T-helper 2 cell (primary cell): ENCODE measurements at places on chromosomes 7 and 10.

- no peak for DNase-seq
Measured at GRCh38 chr10:89306434-89307268, 4.8 kb downstream of the IFIT2 start.

- no peak for DNase-seq
Measured at GRCh38 chr10:33331379-33331694, 3.1 kb downstream of the NRP1 start.

DNA sequence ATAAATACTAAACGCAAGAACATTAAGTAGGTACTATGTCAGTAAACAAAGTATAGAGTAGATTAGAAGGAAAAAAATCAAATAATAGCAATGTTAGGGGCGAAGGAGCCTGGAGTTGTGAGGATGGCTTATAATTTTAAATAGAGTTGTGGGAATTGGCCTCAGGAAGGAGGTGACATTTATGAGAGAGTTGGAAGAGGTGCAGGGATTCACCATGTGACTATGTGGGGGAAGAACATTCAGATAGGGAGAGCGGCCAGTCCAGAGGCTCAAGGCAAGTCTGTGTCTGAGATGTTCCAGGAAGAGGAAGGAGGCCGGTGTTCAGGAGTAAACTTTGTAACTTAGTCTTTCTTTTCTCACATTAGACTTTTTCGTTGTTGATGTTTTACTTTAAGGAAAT lies 778.6 kb upstream of the C7orf33 start:
- DNase-seq: no peak

DNA sequence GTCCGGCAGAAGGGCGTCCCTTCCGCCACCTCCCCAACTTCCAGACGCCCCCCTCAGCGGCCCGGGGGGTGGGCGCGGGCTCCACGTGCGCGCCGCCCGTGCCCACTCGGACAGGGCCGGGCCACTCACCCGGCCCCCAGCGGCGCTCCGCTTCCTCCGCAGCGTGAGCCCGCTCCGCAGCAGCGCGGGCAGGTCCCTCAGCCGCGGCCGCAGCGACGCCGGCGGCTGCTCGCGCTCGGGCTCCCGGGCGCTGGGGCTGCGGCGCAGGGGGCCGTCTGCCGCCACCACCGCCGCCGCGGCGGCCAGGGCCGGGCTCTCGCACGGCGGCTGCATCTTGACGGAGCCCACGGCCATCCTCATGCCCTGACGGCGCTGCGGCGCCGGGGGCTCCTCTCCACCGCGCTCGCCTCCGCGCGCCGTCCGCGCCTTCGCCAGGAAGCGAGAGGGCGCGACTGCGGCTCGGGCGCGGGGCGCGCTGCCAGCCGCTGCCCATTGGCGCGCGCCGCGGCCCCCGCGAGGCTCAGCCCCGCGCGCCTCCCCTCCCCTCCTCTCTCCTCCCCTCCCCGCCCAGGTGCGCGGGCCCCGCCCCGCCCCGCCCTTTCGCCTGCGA lies at the start of gene RAPGEF5:
Gene RAPGEF5 (minus strand): TSS at position 454 of the 610 bp plus-strand sequence. CDS start 94 bp downstream, at position 360.
- no peak for DNase-seq

DNA sequence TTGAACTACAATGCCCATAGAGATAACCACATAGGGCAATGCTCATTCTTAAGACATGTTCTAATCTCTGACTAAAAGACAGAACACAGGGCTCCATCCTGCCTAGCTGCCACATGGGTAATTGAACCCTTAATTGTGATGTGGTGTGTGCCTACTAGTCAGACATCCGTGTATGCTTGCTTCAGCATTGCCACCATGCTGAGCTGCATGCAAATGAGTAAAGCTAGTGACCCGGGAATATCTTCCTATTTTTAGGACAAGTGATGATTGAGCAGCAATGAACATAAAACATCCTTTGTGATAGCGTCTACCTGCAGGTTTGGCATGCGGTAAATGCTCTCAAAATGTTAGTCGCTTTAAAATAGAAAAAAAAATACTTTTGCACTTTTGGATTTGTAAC lies 115.8 kb downstream of the MAGI2 start:
- no peak for DNase-seq

GRCh38 chr10:42690449-42691360 lies 52.3 kb upstream of the ZNF33B start:
- no peak for DNase-seq

- no peak for DNase-seq
Measured at GRCh38 chr10:14712991-14713424, 61.7 kb downstream of the FAM107B start.

DNA sequence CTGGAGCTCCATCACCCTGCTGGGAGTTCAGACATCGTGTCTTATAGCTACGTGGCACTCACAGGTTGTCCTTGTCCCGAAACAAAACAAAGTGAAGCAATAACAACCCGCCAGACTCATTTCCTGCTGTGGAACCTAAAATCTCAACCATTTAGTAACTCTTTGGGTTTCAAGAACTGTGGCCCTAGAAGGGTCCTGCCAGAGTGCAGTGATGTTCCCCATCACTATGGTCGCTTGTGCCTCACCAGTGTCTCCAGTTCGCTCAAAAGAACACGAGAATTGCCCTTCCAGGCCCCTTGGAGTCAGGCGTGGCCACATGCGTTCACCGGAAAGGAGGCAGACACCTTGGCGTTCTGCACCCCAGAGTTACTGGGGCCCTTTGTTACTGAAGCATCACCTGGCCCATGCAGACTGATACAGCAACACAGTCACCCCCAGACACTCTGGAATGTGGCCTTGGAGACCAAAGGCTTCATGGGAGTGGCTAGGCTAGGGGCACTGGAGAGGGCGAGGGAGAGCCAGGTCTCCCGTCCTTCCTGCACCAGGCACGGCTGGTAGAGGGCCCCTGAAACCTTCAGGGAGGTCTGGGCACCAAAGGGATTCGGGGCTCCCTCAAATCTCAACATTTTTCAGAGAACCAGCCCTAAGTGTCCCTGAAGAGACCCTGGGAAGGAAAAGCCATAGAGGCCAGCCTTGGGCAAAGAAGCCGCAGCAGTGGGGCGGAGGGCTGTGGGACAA lies 908 bp downstream of the CRYGN start:
- no peak for DNase-seq

- DNase-seq: no peak
Measured at GRCh38 chr10:3287572-3288445, 115.2 kb upstream of the PITRM1 start.

DNA sequence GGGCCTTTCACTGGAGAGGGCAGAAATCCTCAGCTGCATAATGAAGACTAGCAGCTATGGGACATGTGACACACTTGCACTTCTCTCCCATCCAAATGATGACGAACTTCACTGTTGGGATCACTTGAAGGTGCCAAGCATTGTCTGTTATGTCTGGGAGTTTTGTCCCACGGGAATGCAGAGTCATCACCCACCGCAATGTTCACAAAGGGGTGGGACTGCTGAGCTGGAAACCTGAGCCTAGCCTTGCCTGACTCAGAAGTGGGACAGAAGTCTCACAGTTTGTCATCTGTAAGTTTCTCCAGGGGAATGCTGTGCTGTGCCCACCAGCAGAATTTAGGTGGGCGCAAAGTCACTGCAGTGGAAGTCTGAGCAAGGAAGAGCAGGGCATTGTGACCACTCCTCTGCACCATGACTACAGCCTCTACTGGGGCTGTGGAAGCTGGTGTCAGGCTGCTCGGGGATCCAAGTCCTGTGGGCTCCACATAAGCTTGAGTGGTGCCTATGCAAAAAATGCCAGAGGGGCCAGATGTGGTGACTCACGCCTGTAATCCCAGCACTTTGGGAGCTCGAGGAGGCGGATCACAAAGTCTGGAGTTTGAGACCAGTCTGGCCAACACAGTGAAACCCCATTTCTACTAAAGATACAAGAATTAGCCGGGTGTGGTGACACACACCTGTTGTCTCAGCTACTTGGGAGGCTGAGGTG lies 472.0 kb upstream of the CNTNAP2 start:
- no peak for DNase-seq

DNA sequence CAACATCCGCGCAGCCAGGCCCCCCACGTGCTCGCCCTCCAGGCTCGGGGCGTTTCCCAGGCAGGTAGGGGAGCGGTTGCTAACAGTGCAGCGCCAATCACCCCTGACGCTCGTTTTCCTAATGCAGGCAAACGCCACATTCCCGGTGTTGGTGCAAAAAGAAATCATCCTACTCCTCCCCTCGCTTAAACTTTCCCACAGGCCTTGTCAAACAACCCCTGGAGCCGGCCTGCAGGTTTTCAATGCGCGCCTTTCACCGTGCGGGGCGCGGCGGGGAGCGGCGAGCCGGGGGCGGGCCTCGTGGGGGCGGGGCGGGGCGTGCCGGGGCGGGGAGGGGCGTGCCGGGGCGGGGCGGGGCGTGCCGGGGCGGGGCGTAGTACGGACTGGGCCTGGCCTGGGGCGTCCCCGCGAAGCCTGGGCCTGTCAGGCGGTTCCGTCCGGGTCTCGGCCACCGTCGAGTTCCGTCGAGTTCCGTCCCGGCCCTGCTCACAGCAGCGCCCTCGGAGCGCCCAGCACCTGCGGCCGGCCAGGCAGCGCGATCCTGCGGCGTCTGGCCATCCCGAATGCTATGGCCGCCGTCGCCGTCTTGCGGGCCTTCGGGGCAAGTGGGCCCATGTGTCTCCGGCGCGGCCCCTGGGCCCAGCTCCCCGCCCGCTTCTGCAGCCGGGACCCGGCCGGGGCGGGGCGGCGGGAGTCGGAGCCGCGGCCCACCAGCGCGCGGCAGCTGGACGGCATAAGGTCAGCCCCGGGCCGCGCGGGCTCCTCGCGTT lies at the start of gene ECHDC3:
Gene ECHDC3 (plus strand): TSS at position 374 of the 770 bp plus-strand sequence. CDS start 195 bp downstream, at position 569.
- DNase-seq: peak; percentile 32

DNA sequence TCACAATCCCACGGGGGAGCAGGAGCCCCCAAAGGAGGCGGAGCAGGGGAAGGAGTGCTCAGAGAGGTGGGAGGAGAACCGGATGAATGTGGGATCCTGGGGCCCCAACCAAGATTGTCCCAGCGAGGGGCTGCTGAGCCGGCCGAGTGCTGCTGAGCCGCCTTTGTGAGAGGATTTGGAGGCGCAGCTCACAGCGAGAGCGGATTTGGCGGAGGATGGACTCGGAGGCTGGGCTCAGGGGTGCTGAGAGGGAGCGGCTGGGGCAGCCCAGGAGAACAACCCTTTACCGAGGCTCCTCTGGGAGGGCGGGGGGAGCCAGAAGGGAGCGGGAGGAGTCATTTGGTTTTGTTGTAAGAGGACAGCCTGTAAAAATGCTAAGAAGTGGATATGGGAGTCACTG lies 23.0 kb downstream of the GHRHR start:
- no peak for DNase-seq

GRCh38 chr7:55339033-55340000 lies 25.8 kb upstream of the LANCL2 start:
- no peak for DNase-seq

- no peak for DNase-seq
Measured at GRCh38 chr10:17256051-17256450, 28.0 kb downstream of the VIM start.

GRCh38 chr7:3439333-3440030 lies 138.4 kb downstream of the SDK1 start:
- no peak for DNase-seq
